Ureter (tissue), 1 donor: ENCODE measurements at places on chromosomes 3 and 15. TPM values are rescaled to one million over a fixed set of nuclear protein-coding genes. Genes with fewer than 3 reads are reported as not detected.

The OXTR gene
- 0.49 TPM for total RNA-seq

The SLC9C1 gene
- total RNA-seq: 0.13 TPM

The EPHA3 gene
- 11.4 TPM for total RNA-seq

The CXCR6 gene
- 3.1 TPM for total RNA-seq

The SH2D7 gene
- total RNA-seq: not detected

The CCDC39 gene
- total RNA-seq: not detected

The SLC24A5 gene
- total RNA-seq: not detected

The MOBP gene
- total RNA-seq: not detected

The XIRP1 gene
- total RNA-seq: 0.13 TPM

The RTP1 gene
- not detected for total RNA-seq

The CDC25A gene
- 2.1 TPM for total RNA-seq

The PIGZ gene
- total RNA-seq: 16.3 TPM

The ZPLD1 gene
- 0.10 TPM for total RNA-seq

The XPC gene
- total RNA-seq: 55.6 TPM

The CA12 gene
- 114 TPM for total RNA-seq

The EXD1 gene
- not detected for total RNA-seq

The ISLR2 gene
- 0.21 TPM for total RNA-seq

The SGO1 gene
- total RNA-seq: 0.78 TPM

The C3orf20 gene
- 0.31 TPM for total RNA-seq

The GNB4 gene
- total RNA-seq: 19.5 TPM

The ATP2B2 gene
- not detected for total RNA-seq

The RAD54L2 gene
- 29.9 TPM for total RNA-seq

The IGSF11 gene
- total RNA-seq: 2.0 TPM

The SV2B gene
- total RNA-seq: 2.3 TPM

The NEK10 gene
- total RNA-seq: 9.4 TPM

The CGGBP1 gene
- total RNA-seq: 70.1 TPM

The SLC28A1 gene
- not detected for total RNA-seq

The KLHL6 gene
- total RNA-seq: 6.4 TPM

The KIF23 gene
- 3.0 TPM for total RNA-seq

The PRSS50 gene
- 1.6 TPM for total RNA-seq

The SLC51A gene
- not detected for total RNA-seq

The GAP43 gene
- total RNA-seq: not detected
